ENCODE measurements at places on chromosomes 2 and 18.

- DNase-seq: no peak
Measured at GRCh38 chr2:2909086-2910035, 468.3 kb downstream of the EIPR1 start.

GRCh38 chr2:25912851-25913695 is 34.8 kb upstream of the ASXL2 start:
- DNase-seq: no peak

DNA sequence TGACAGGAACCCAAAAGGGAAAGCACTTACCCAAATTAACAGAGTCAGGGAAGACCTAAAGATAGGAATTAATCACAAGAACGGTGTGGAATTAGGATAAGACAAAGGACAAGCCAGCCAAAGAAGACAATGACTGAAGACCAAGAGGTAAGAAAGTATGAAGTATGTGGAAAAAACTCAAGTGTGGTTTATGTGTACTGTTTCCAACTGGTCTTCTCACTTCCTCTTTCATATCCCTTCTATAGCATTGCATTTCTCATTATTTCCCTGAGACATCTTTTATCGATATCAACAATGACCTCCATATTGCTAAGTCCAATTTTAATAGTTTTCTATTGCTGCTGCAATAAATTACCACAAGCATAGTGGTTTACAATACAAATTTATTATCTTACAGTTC is 313.5 kb upstream of the SLC39A10 start:
- no peak for DNase-seq

DNA sequence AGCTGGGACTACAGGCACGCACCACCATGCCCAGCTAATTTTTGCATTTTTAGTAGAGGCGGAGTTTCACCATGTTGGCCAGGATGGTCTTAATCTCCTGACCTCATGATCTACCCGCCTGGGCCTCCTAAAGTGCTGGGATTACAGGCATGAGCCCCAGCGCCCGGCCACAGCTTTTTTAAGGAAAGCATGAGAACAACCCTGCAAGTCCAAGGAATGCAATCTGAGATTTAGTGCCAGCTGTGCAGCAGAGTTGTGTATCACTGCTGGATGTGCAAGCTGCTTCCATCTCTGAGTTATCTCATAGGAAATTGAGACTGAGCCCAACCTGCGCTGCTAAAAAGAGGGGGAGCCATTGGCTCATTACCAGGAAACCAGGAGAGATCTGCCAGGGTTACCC is 399.9 kb upstream of the CYRIA start:
- no peak for DNase-seq

DNA sequence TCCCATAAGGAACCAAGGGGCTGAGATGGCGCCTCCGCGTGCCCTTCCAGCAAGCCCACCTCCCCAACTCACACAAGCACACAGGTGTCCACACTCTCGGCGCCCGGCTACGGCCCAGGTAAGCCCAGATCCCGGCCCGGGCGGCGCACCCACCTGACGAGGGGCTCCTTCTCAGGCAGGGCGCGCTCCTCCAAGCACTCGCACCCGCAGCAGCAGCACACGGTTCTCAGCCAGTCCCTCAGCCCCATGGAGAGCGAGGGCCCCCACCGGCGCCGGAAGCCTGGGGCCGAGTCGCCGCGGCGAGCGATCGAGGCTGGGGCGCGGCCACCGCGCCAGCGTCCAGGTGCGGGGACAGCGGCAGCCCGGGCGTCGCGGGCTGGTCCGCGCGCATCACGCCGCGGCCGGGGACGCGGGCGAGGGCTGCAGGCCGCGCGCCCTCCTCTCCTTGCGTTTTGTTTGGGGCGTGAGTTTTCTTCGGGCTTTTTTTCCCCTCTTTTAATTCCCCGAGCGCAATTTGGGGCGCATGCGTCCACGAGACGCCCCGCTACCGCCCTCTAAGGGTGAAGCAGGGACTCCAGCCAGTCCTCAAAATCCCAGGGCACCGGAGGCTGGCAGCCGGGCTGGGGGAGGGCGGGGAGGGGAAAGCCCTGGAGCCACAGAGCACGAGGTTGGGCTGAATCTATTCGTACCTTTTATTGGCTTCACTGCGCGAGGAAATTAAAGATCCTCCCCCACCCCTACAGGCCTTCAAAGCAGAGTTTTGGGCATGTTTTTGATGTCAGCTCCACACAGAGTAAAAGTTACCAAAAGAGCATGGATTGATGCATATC is at the start of gene MREG:
MREG (minus strand) TSS at position 472 of the 830 bp plus-strand sequence; CDS start at position 248, 224 bp downstream.
- peak; percentile 64 for DNase-seq

- no peak for DNase-seq
Measured at GRCh38 chr2:152437276-152438108, 102.5 kb downstream of the FMNL2 start.

- DNase-seq: no peak
Measured at GRCh38 chr2:177010146-177010545, 202.4 kb upstream of the HNRNPA3 start.

DNA sequence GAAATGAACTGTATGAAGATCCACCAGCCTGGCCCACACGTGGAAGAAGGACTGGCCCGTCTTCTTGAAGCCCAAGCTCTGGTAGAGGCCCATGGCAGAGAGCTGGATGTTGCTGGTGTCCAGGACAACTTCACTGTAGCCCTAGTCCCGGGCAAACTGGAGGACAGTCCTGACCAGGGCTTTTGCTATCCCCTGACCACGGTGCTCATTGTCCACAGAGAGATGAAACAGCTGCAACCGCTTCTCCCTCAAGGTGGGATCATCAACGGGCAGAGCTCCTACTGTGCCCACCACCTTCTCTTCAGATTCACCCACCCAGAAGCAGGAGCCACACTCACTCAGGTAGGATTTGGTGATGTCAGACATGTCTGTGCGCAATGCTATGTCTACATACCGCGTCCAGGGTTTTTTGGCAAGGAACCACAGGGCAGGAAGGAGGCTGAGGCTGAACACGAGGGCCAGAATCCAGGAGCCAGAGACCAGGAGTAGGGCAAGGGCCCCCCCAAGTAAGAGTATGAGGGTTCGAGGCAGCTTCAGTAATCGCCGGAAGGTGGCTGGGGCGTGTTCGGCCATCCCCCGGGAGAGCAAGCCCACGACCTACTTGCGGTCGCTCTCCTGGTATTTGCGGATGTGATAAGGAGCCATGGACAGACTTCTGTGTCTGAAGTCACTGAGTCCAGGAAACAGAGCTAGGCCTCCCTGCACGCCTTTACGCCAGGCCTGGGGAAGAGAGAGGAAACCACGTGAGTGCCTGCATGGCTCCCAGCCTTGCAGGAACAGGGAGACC is 36.3 kb downstream of the TPRKB start:
- no peak for DNase-seq

GRCh38 chr2:111149882-111150455 is 29.3 kb downstream of the BCL2L11 start:
- DNase-seq: no peak

- DNase-seq: no peak
Measured at GRCh38 chr2:196291426-196291825, 120.0 kb upstream of the STK17B start.
